SK-N-MC (cell line): ENCODE measurements at places on chromosomes 2 and 18.

GRCh38 chr2:142179686-142180085 is 48.9 kb upstream of the LRP1B start:
- DNase-seq = no peak

DNA sequence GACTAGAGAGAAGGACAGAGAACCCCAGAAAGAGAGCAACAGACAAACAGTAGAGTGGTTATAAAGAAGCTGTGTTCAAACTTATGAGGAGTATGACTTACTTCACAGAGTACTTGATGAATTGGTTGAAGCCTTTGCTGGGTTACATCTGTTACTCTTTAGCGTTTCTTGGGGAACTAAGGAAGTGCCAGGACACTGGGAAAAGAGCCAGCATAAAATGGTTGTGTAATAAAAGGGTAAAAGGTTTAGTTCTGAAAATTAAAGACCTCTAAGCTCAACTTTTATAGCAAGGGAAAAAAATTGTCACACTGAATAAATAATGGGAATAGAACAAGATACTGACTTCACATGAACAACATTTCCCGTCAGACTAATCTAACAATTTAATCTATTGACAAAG is 17.0 kb upstream of the STAT4 start:
- peak; percentile 56 for DNase-seq

- DNase-seq = no peak
Observed at GRCh38 chr18:76660571-76661192, 161.7 kb upstream of the ZNF236 start.

DNA sequence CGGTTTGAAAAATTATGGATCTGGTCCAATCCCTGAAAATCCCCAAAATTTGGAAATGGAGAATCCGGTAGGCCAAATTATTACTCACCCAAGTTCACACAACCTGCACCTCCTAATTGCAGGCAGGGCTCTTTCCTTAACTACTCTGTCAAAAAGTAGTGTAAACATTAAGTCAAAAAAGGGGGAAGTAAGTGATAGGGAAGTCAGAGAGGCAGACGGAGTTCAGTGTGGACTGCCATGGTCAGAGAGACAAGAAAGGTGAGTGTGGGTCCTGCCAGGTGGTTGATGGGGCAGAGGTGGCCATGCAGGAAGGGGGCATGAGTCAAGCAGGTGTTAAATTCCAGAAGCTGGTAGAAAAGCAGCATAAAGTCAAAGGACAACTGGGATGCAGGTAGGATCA is 104.7 kb upstream of the STPG4 start:
- DNase-seq = no peak

DNA sequence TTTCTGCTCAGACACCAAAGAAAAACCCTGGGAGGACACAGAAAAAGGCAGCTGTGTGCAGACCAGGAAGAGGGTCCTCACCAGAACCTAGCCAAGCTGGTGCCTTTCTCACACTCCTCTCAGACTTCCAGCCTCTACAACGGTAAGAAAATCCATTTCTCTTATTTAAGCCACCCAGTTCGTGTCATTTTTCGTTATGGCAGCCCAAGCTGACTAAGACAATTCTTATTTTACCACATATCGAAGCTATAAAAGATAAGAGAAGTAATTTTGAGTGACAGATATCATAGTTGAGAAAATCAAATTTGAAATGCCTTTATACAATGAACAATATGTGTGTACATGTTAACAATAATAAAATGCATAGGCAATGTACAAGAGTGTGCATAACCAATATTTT is 219.5 kb downstream of the CBLN2 start:
- no peak for DNase-seq

- DNase-seq = no peak
Observed at GRCh38 chr2:239274391-239275043, 126.3 kb downstream of the HDAC4 start.

DNA sequence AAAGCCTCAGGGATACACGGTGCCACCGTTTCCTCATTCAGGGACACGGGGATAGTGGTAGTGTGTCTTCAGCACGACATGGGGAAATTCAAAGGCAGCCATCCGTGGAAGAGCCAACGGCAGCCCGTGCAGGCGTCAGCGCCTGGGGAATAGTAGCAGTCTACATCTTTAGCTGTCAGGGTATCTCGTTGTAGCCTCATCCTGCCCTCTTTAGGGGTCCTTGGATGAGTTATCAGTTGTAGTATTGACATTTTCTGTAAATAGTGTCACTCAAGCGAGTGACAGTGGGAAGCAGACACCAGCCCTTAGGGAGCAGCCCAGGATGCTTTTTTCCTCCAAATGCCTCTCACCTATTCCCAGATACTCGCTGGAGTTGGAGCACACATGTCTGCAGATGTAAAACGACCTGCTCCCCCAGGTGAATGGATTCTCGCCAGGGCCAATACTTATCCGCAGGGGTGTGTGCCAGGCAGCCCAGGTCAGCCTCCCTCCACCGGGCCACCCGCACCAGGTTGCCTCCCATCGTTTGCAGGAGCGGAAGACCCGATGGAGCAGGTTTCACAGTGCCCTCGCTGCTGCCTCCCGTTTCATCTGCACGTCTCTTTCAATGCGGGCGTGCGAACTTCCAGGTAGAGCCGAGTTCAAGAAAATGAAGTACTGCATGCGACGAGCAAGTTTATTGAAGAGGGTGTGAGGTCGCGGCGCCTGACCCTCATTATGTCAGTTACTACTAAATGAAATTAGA is 41.0 kb downstream of the AGAP1 start:
- no peak for DNase-seq

DNA sequence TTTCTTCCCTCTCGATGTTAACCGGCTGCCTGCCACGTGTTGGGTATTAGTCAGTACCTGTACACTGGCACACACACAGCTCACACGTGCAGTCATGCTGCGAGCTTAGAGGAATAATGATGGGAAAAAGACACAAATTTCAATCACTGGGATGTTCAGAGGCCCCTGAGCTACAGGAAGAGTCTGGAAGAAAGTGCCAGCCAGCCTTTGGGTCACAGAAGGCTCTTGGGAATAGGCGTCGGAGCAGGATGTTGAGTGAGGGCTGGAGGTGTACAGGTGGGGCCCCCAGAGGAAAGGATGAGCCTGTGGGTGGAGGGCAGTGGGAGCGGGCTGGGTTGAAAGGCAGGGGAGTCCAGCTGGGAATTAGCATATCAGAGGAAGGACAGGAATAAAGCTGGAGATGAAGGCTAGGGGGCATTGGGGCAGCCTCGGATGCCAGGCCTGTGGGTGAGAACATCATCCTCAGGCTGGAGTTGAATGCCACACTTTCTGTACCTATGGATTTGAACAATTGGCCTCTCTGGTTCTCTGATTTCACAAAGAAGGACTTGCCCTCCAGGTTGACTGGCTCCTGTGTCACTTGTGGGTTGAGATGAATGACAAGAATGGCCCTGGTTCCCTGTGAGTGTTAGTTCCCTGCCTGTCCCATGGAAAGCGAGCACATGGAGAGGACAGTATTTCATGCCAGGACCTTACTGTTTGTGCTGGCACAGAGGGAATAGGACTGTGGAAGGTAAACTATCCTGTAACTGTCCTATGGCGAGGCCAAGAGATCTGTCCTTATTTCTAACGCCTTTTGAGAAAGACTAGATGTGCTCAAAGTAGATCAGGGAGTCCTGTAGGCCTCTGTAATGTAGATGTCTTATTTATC is 40.6 kb downstream of the GREB1 start:
- no peak for DNase-seq

DNA sequence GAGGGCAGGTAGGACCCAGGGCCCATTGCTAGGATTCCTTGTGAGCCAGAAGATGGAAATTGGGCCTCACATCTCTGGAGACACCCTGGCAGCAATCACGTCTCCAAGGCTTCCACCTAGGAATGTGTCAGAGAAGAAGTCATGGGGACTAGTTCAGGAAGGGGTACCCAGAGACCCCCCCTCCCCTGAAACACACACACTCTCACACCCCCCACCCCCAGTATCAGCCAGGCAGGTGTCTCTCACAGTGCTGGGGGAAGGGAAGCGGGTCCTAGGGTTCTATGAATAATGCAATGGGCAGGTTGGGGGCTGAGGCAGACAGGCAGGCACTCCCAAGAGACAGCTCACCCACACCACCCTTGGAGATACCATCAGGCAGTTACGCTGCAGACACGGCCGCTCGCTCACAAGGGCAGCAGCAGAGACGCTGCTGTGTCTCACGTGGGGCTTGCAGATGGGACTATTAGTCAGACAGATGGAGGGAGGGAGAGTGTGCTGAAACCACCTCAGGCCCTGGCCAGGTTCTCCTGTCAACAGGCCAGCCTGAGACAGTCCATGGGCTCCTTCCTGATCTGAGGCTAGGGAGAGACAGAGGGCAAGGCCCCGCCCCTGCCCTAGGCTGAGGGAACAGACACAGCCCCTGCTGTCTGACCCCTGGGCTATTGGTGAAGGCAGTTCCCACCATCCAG is 134.6 kb downstream of the CYP26B1 start:
- no peak for DNase-seq

GRCh38 chr2:218927876-218928275 is 31.6 kb upstream of the CDK5R2 start:
- DNase-seq = no peak

DNA sequence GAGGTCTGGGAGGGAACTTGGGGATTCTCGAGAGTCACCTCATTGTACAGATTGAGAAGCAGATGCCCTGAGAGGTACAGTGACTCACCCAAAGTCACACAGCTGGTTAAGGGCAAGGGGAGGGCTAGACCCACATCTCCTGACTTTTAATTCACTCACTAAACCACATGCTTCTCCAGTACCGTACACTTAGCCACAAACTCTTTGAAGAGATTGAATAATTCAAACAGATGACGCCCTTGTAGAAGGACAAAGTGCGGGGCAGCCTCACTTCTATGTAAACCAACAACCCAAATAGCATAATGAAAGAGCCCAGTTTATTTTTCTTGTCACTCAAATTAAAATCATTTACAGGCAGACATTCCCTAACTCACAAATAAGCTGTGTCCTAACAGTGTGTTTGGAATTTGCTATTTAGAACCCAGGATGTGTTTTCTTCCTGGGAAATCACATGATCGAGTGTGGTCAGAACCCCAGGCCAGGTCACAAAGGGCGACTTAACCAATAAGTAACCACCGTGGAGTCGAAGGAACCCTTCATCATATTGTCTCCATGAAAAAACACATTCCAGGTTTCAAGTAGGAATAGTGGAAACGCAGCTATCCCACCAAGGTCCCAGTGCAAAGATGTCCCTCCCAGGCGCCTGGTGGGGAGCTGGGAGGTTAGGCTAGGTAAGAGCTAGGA is 35.8 kb upstream of the PTPN4 start:
- DNase-seq = no peak

- DNase-seq = no peak
Observed at GRCh38 chr18:61844726-61845125, 48.1 kb downstream of the RNF152 start.

DNA sequence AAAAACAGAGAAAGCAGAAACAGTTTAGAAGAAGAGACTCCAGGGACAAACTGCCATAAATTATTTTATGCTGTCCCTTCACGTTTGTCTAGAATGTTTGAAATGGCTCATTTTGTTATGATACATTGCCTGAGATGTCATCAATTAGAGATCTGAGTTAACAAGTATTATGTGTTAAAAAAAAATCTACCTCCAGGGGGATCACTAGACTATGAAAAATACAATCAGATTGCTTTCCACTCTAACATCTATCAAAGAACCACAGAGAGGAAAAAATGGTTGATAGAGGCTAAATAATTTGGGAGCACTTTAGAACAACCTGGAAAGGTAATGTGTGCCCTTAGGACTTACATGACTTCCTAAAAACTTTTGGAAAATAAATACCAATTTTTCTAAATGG is 103.8 kb upstream of the CCDC150 start:
- DNase-seq = no peak

GRCh38 chr2:54838585-54839035 is 115.1 kb downstream of the EML6 start:
- DNase-seq = peak; percentile 32

DNA sequence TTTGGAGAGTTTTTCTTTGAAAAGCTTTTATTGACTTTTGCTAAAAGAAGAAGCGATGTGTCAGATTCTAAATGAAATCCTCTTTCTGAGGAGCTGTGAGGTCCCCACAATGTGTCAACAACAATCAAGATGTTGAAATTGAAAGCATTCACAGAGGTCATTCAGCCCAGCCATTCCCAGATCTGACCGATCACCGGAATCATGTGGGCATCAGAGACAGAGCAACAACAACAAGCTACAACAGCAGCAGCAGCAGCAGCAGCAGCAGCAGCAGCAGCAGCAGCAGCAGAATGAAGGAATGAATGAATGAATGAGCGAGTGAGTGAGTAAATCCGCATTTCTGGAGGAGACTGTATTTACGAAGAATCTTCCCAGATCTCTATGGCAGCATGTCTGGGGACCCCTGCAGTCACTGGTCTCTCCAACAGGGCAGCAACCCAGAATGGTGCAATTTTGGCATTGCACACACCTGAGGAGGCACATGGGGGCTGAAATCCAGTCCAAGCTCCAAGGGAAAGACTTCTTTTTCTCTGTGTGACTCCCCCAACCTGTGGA is 299.0 kb downstream of the MYCN start:
- no peak for DNase-seq

- DNase-seq = no peak
Observed at GRCh38 chr2:200367155-200367554, 60.7 kb downstream of the SPATS2L start.

DNA sequence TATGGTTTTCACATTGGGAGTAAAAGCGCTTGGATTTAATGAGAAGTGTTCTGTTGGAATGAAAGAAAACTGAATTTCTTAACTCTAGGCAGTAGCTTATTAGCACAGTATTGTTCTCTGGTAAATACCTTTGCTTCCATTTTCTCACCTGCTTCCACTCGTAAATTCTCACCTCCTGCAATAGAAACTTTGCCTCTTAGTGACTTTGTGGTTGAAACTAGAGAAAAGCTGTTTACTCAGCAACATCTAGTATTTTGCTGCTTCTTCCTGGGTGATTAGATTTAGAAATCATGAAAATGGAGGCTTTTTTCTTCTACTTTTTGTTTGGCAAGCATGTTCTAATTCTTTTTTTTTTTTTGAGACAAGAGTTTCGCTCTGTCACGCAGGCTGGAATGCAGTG is 385.4 kb downstream of the SPAG16 start:
- DNase-seq = no peak

DNA sequence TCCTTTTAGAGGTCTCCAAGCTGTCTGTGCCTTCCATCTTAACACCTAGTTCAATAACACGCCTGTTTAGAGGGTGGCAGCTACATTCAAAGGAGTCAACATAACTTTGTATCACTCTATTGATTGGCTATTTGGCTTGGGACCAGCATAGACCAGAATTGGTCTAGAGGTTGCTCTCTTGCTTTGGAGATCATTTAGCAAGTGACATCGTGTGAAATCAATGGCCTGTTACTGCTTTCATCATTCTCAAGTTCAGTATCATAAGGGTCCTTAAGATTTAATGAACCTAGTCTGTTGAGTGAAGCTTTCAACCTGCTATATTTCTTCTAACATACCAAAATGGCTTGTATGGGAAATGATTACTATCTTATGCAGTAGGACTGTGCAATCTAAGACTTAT is 768.2 kb downstream of the NRXN1 start:
- no peak for DNase-seq

- no peak for DNase-seq
Observed at GRCh38 chr2:128686881-128687555, 368.4 kb upstream of the HS6ST1 start.
